Umbilical cord (tissue), 2 donors: ENCODE measurements at places on chromosomes 1 and 21.

- DNase-seq, result no peak
These were observed 99.0 kb upstream of the KAZN start for GRCh38 chr1:14499312-14500040.

GRCh38 chr1:33617451-33617850 lies 145.0 kb downstream of the ZSCAN20 start:
- no peak for DNase-seq

DNA sequence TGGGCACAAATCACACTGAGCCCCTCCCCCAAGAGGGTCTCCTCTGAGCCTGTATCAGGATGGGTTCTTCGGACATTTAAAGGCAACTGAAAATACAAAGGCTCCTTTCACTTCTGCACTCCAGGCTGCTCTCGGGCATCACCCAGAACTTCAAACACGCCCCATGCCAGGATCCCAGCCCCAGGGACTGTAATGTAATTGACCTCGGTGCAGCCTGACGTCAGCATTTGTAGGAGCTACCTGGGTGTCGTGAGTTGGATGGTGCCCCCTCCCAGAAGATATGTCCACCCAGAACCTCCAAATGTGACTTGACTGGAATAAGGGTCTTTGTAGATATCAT lies 95.2 kb downstream of the PSMG1 start:
- DNase-seq, result no peak

DNA sequence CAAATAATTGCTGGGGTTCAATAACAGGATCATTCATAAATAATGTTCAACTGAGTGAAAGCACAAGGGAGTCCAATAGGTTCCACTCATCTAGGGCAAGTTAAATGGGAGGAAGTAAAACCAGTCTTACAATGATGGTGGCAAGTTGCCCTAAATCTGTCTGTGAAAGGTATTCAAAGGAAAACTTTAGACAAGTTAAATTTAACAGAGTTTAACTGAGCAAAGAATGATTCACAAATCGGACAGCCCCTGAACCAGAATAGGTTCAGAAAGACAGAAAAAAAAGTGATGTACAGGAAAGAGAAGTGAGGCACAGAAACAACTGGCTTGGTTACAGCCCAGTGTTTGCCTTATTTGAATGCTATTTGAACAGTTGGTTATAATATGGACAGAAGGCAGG lies 183.5 kb upstream of the ADGRL4 start:
- DNase-seq, result no peak

DNA sequence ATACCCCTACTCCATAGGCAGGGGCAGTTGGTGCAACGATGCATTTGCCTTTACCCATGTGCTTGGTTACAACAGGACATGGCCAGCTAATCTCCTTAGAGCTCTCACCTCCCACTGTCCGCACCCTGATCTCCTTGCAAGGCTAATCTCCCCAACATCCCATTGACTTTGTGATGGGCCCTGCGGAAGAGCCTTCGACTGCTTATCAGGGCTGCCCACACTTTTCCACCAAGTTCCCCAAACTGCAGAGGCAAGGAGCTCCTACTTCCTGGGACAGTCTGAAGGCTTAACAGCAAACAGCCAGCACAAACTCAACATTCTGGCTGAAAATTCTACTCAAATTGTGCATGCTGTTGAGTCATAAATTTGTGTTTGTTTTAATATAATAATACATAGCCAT lies 36.0 kb downstream of the C1orf94 start:
- DNase-seq, result no peak
